Right renal pelvis (tissue), 4 donors: ENCODE measurements at places on chromosomes 2 and 18.

DNA sequence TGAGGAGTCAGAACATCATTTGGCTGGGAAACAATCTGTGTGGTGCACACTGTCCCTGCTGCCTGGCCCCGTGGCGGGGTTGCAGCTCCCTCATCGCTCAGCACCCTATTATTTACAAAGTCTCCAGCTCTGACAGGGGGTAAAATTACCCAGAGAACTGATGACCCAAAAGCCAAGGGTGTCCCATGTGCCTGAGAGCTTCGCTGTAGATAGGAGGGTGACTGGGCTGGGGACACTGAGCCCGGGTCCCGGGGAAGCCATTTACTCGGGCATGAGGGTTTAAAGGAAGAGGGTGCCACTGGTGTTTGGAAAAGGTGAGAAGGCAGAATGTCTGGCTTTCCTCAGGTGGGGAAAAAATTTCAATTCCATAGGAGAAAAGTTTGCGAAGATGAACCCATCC is 48.2 kb upstream of the EML6 start:
- no peak for DNase-seq

DNA sequence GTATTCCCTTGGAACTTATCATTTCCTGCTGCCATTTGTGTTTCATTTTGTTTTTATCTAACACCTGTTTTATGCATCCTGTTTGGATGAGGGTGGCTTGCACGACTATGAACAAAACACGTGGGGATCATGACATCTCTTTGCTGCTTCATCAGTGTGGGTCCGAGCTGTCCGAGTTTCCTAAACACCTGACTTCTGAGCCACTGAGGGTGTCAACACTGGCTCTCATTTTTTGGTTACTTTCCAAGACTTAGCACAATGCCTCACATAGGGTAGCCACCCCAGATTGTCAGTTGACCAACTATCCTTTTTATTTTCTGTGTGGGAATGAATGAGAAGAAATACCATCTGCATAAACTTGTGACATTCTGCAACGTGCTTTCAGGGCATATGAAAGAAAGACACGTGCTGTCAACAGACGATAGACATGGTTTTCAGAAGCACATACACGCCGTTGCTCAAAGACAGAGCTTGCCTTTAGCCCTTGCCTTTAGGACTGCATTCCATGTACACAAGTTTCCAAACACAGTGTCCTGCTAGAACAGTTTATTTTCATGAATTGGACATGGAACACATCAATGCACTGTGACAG is 166.7 kb downstream of the MYT1L start:
- no peak for DNase-seq

DNA sequence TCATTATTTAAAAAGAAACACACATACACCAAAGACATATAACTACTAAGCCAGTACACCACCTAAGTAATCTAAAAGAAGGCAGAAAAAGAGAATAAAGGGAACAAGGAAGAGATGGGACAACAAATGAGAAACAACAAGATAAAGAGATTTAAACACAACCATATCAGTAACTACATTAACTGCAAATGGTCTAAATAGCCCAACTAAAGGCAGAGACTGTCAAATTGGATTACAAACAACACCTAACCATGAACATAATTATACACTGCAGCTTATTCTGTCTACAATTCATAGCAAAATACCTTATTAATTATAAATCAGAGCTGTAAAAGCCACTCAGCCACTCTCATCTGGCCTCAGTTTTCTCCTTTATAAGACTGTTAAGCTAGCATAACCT is 15.0 kb downstream of the PPP4R1 start:
- DNase-seq: no peak

DNA sequence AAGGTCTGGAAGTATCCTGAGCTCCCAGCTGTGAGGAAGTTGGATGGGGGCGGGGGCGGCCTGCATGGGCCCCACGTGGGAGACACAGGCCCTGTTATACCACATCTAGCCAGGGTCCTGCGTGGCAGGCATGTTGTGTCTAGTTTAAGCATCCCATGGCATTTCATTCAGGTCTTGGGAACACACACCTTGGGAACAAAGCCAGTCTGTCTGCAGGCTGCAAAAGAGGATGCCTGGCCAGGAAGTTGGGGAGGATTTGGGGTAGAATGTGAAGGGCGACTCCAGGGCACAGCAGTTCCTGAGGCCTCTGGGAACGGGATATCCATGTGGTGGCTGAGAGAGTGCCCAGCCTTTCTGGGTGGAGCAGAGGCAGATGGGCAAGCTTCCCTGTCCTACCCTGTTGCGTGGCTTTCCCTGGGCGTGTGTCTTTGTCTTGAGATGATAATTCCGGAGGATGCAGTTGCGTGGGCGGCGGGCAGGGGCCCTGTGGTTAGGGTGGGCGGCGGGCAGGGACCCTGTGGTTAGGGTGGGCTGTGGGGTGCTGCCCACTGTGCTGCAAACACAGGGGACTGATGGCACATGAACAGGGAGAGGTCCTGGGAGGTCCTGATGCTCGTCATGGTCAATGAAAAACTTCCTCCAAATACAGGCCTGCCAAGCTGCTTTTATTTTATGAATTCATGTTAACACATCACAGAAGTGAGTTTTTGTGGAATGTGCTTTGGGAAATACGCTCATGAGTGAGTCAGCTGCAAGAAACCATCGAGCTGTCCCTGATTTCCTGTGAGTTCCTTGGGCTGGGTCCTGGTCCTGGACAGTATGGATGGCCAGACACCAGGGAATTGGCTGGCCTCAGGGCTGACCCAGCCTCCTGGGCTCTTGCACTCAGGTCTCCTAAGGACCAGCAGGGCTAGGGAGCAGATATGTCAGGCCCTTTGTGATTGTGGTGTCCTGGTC is 90.0 kb upstream of the HS6ST1 start:
- no peak for DNase-seq

DNA sequence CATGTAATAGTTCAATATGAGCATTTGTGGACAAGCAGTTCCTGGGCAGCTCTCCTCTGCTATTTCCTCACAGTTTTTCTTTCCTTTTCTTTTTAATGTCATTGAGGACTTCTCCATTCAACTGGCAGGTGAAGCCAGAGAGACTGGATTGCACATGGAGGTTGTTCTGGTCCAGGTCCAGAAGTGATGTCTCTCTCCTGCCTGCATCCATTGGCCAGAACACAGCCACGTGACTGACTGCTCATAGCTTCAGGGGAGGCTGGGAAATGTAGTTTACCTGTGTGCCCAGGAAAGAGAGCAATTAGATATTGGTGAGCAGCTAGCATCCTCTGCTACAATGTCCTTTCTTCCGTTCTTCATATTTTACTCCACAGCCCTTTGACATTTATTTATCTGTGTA is 20.2 kb upstream of the ADAM23 start:
- no peak for DNase-seq

DNA sequence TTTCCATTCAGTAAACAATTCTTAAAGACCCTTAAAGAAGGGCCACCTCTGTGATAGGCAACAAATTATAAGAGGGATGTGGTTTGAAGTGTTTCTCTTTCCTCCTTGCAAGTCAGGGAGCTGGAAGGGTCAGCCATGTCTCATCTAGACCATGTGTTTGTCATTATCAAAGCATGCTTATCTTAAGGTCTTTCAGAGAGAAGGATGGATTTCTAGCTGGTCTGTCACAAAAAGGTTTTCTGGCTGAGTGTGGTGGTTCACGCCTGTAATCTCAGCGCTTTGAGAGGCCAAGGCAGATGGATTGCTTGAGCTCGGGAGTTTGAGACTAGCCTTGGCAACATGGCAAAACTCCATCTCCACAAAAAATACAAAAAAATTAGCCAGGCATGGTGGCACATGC is 59.2 kb upstream of the PEX13 start:
- no peak for DNase-seq

- DNase-seq: no peak
Measured at GRCh38 chr2:169426069-169426663, 53.1 kb upstream of the BBS5 start.

GRCh38 chr18:46344416-46345180 is 240.4 kb downstream of the HAUS1 start:
- DNase-seq: no peak

DNA sequence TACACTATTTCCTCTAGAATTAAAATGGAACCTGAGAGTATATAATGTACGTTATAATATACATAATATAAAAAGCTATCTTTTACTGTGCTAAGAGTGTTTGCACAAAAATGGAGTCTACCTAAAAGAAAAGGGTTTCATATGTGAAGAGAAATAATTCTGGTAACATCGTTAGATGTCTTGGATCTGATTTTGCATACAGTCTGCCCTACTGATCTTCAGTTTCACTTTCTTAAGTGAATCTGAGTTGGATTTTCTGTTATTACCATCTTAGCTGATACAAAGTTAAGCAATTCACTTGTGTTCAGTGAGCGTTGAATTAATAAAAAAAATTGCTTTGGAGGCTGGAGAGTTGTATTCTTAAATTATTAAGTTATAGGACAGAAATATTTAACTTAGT is 502.1 kb upstream of the TMEFF2 start:
- DNase-seq: no peak

GRCh38 chr2:191001032-191001431 is 12.9 kb downstream of the STAT1 start:
- no peak for DNase-seq

- DNase-seq: no peak
Measured at GRCh38 chr2:144548088-144548487, 28.2 kb upstream of the ZEB2 start.

GRCh38 chr18:73826098-73826497 is 321.5 kb downstream of the FBXO15 start:
- DNase-seq: no peak
